Fibroblast of skin of right biceps (primary cell): ENCODE measurements at places on chromosomes 2 and 18.

DNA sequence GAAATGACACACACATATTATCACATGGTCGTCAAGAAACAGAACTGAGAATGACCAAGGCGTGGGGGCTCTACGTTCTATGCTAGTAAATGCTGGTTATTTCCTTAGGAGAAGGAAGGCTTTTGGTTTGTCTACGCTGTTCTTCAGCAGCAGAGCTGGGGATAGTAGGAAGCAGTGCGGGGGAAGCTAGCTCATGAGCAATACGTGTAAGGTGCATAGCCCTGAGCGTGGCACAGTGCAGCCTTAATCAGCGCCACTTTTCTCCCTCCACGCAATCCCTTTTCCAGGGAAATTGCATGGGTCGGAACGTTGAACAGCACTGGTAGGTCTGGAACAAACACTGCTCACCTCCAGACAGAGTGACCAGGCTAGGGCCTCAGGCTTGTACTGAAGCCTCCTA is 199.6 kb upstream of the FBXO11 start:
- no peak for DNase-seq

GRCh38 chr2:58202404-58202803 is 38.7 kb downstream of the FANCL start:
- no peak for DNase-seq

- peak; percentile 61 for DNase-seq
These were observed 101.3 kb upstream of the ITGB6 start for GRCh38 chr2:160301420-160301819.

DNA sequence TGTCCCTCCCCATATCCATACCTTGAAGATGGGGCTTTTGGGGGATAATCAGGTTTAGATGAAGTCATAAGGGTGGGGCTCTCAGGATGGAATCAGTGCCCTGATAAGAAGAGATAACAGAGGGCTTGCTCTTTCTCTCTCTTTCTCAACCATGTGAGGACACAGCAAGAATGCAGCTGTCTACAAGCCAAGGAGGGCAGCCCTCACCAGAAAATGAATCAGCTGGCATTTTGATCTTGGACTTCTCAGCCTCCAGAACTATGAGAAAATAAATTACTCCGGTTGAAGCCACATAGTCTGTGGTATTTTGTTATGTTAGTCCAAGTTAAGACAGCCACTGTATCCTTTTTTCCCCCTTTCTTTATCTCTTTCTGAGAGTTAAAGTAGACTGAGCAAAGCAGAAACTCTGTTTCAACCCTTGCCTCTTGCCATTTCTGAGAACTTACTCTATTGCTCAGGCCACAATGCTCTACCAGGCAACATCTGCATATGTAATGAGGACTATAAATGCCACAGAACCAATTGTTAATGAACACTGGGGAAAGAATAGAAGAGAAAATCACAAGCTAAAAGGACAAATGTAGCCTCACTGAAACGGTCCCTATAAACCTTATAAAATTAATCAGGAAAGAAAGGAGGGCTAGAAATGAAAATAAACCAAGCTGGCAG is 56.9 kb downstream of the SRBD1 start:
- DNase-seq: peak; percentile 48

DNA sequence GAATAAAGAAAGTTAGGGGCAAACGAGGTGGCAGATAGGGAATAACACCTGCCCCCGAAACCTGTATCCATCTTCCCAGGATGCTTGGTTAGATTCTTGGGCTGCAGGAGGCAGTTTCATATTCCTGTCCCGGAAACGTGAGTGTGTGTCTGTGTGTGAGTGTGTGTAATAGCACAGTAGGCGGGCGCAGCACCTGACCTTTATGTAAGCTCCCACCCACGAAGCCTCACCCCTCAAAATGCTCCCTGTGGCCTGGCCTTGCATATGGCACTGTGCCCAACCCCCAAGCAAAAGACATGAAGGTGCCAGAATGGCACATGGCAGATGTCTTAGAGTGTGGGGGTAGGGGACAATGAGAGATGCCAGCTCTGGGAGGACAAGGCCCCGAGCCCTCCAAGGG is 48.9 kb downstream of the EFR3B start:
- no peak for DNase-seq

DNA sequence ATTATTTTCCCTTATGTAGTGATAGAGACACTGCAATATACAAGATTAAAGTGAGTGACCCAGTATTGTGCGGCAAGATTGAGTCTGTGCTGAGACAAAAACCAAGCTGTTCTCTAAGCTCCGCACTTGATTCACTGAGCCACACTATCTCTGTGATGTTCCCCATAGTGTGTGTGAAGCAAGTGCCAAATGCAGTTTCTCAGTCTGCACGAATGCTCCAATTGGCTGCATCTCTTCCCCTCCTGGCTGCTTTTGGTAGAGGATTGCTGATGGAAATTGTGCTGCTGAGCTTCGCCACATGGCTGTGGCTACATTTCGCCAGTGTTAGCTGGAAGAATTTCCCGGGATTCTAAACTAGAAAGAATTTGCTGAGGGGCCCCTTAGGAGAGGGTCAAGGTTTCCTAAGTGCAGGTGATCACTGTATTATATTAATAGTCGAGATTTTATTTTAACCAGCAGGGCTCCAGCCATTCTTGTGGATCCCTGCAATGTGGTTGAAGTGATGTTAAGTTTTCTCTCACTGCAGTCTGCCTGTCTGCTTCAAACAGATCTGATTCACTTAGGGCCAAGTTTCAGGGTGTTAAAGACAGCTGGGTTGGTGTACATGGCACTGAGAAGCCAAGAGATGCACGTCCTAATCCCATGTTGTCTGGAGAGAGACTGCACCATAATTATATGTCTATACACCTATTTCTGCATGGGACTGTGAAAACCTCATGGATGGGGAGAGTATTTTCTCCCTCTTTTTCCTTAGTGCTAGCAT is 317.2 kb downstream of the DCC start:
- no peak for DNase-seq

GRCh38 chr2:10820562-10820961 is 8.0 kb upstream of the PDIA6 start:
- DNase-seq: no peak

DNA sequence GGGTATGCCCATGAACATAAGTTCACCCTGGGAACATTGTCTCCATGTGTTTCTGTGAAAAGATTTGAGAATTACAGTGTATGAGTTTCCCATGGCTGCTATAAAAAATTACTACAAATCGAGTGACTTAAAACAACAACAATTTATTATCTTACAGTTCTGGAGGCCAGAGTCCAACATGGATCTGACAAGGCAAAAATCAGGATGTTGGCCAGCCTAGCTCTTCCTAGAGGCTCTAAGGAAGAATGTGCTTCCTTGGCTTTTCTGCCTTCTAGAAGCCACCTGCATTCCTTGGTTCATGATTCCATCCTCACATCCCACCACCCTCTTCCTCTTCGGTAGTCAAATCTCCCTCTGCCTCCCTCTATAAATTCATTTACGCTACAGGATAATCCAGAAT is 38.6 kb downstream of the FAM124B start:
- DNase-seq: no peak

GRCh38 chr2:12126318-12126717 is 379.9 kb downstream of the LPIN1 start:
- DNase-seq: no peak

GRCh38 chr18:21897811-21898210 is 157.2 kb downstream of the MIB1 start:
- peak; percentile 26 for DNase-seq
